ENCODE measurements at places on chromosomes 5 and 9.

- DNase-seq = no peak
Measured at GRCh38 chr5:68557162-68557936, 341.8 kb downstream of the PIK3R1 start.

GRCh38 chr9:121138973-121139372 is 62.7 kb downstream of the RAB14 start:
- DNase-seq = no peak

DNA sequence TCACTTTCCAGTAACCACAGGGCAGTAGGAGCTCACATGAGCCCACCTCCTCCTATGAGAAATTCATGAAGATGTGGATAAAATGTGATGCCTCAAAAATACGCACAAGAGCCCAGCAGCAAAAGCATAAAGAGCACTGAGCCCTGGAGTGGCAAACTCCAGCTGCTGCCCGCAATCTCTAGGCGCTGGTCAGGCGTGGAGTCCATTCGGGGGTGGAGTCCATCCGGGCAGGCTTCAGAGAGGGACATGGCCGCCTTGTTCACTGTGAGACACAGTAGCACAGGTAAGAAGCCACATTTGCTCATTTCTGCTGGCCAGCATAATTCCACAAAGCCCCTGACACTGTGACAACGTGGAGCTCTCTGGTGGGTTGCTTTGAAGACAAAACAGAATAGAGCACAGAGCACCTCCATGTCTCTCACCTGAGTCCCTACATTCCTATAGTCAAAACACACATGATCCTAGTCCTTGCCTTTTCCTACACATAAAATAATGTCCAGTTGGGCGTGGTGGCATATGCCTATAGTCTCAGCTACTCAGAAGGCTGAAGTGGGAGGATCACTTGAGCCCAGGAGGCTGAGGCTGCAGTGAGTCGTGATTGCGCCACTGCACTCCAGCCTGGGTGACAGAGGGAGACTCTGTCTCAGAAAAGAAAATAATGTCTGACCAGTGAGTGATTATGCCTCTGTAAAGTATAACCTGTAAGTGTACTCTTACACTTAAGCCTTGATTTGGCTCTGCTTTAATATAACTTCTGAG is 365.2 kb downstream of the GADD45G start:
- DNase-seq = no peak

DNA sequence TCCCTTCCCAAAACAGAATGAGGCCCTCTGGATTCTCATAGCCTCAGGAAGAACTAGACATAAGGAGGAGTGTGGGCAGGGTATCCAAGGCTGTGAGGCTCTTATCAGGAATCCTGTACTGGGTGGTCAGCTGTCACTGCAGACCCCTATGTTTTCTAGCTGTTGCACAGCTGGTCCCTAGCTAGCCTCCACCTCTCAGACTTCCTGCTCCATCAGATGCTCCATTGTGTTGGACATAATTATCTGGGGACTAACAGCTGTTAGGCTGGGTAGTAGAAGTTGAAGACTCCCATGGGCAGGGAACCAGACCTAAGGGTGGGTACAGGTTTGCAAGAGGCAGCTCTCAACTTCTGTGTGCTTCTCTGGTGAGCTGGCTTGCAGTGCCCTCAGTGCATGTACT is 18.4 kb downstream of the FAM219A start:
- DNase-seq = no peak
